Activated T-helper 17 cell treated with anti-CD3 and anti-CD28 coated beads, Interleukin-2, amount 50 U/mL, for 72 hours (primary cell): ENCODE measurements at places on chromosomes 12 and 14.
A peak's percentile ranks its signal among the peaks of the same experiment; 100 is the strongest.

GRCh38 chr14:100382106-100382455 lies 58.9 kb downstream of the SLC25A47 start:
- no peaks in the 10 kb centered on the region for H3K27me3 ChIP-seq
- H3K27ac ChIP-seq: no peak overlapping the region
- peaks cover 5% of the 10 kb centered on the region for H3K4me1 ChIP-seq
- ATAC-seq: no peak
- H3K36me3 ChIP-seq: no peaks in the 10 kb centered on the region

- no peaks in the 10 kb centered on the region for H3K27me3 ChIP-seq
- H3K4me1 ChIP-seq: no peaks in the 10 kb centered on the region
- ATAC-seq: no peak
- H3K36me3 ChIP-seq: peaks cover 32% of the 10 kb centered on the region
- no peak overlapping the region for H3K27ac ChIP-seq
These were observed 96.8 kb upstream of the DACT1 start for GRCh38 chr14:58540749-58541632.

- H3K36me3 ChIP-seq: no peaks in the 10 kb centered on the region
- H3K27ac ChIP-seq: no peak overlapping the region
- peaks cover 10% of the 10 kb centered on the region for H3K27me3 ChIP-seq
- H3K4me3 ChIP-seq: no peak overlapping the region
These were observed 187.8 kb downstream of the TBX5 start for GRCh38 chr12:114218136-114218535.

GRCh38 chr14:37596790-37597472 lies 1.5 kb downstream of the TTC6 start:
- peaks cover 18% of the 10 kb centered on the region for H3K36me3 ChIP-seq
- H3K27me3 ChIP-seq: peaks cover 54% of the 10 kb centered on the region
- H3K4me1 ChIP-seq: peaks cover 7% of the 10 kb centered on the region
- no peak overlapping the region for H3K4me3 ChIP-seq

- no peak overlapping the region for H3K27ac ChIP-seq
- H3K27me3 ChIP-seq: no peaks in the 10 kb centered on the region
- H3K36me3 ChIP-seq: no peaks in the 10 kb centered on the region
- ATAC-seq: no peak
- no peaks in the 10 kb centered on the region for H3K4me1 ChIP-seq
These were observed 414.4 kb downstream of the FUT8 start for GRCh38 chr14:65826946-65827345.

DNA sequence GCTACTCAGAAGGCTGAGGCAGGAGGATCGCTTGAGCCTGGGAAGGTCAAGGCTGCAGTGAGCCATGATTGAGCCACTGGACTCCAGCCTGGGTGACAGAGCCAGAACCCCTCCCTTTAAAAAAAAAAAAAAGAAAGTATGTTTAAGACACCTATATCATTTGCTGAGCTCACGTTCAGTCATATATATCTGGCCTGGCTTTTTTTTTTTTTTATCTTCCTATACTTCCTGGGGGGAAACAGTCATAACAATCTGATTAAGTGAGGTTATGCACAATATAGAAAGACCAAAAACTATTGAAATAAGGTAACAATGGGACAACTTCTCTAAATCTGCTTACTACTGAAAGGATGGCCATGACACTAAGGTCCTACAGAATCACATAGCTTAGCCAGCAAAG lies 9.4 kb upstream of the ARID2 start:
- H3K27ac ChIP-seq: no peak overlapping the region
- no peak overlapping the region for H3K4me3 ChIP-seq
- H3K27me3 ChIP-seq: no peaks in the 10 kb centered on the region
- ATAC-seq: peak; percentile 51

GRCh38 chr14:76311079-76311758 lies 64.7 kb upstream of the ESRRB start:
- ATAC-seq: no peak
- no peak overlapping the region for H3K27ac ChIP-seq
- H3K4me3 ChIP-seq: no peak overlapping the region
- no peaks in the 10 kb centered on the region for H3K36me3 ChIP-seq
